ENCODE measurements at places on chromosomes 3 and 15. TPM values are rescaled to one million over a fixed set of nuclear protein-coding genes. Genes with fewer than 3 reads are reported as not detected.

KPNA1 gene
- total RNA-seq: 27.1 TPM

GUCA1C gene
- total RNA-seq: not detected

RBMS3 gene
- 33.1 TPM for total RNA-seq

ALPK3 gene
- 29.4 TPM for total RNA-seq

GATM gene
- 0.43 TPM for total RNA-seq

TBL1XR1 gene
- 185 TPM for total RNA-seq

PEX5L gene
- not detected for total RNA-seq

HRH1 gene
- total RNA-seq: 3.7 TPM

NUP210 gene
- 0.22 TPM for total RNA-seq

ILDR1 gene
- not detected for total RNA-seq

ADGRG7 gene
- not detected for total RNA-seq

ZNF660 gene
- total RNA-seq: under 0.01 TPM

PLA2G4E gene
- not detected for total RNA-seq

GABRR3 gene
- total RNA-seq: not detected

CHRNA7 gene
- 0.17 TPM for total RNA-seq

UCN2 gene
- 0.11 TPM for total RNA-seq

CACNA2D2 gene
- total RNA-seq: under 0.01 TPM

NFKBIZ gene
- 31.9 TPM for total RNA-seq

AADAC gene
- not detected for total RNA-seq

ARNT2 gene
- total RNA-seq: under 0.01 TPM

MON1A gene
- total RNA-seq: 4.0 TPM

WDR73 gene
- total RNA-seq: 18.0 TPM

SPTBN5 gene
- 1.0 TPM for total RNA-seq

SUSD5 gene
- total RNA-seq: 0.33 TPM

SLC27A2 gene
- 1.3 TPM for total RNA-seq

TMEM40 gene
- not detected for total RNA-seq

PLIN1 gene
- total RNA-seq: not detected

FAM107A gene
- 0.09 TPM for total RNA-seq

C3orf80 gene
- total RNA-seq: 0.09 TPM

CKMT1B gene
- total RNA-seq: not detected

TMIE gene
- total RNA-seq: 0.09 TPM

SENP5 gene
- total RNA-seq: 40.6 TPM

LMAN1L gene
- total RNA-seq: not detected

DPH3 gene
- total RNA-seq: 19.7 TPM

THRB gene
- total RNA-seq: under 0.01 TPM

ZIC1 gene
- total RNA-seq: not detected

TNNC1 gene
- not detected for total RNA-seq

TUSC7 gene
- not detected for total RNA-seq

TMEM207 gene
- not detected for total RNA-seq

ALDH1A2 gene
- total RNA-seq: 25.0 TPM

CYP1A2 gene
- not detected for total RNA-seq

MESP2 gene
- total RNA-seq: not detected

MAP6D1 gene
- 0.69 TPM for total RNA-seq

All from dermis lymphatic vessel endothelial cell (primary cell).